ENCODE measurements at places on chromosomes 6 and 20. TPM values are rescaled to one million over a fixed set of nuclear protein-coding genes. Genes with fewer than 3 reads are reported as not detected.

DNA sequence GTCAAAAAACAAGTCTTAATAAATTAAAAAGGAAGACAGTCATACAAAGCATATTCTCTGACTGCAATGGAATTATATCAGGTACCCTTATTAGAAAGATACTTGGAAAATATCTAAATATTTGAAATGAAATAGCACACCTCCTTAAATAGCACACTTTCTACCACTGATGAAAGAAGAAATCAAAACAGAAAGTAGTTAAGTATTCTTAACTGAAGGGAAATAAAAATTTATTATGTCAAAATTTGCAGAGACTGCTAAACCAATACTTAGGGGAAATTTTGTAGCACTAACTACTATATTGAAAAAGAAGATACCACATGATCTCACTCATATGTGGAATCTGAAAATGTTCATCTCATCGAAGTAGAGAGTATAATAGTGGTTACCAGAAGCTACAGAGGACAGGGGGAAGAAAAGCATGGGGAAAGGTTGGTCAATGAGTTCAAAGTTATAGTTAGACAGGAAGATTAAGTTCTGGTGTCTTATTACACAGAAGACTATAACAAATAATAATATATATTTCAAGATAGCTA lies 112.2 kb downstream of the ASCC3 start:
- DNase-seq = no peak

DNA sequence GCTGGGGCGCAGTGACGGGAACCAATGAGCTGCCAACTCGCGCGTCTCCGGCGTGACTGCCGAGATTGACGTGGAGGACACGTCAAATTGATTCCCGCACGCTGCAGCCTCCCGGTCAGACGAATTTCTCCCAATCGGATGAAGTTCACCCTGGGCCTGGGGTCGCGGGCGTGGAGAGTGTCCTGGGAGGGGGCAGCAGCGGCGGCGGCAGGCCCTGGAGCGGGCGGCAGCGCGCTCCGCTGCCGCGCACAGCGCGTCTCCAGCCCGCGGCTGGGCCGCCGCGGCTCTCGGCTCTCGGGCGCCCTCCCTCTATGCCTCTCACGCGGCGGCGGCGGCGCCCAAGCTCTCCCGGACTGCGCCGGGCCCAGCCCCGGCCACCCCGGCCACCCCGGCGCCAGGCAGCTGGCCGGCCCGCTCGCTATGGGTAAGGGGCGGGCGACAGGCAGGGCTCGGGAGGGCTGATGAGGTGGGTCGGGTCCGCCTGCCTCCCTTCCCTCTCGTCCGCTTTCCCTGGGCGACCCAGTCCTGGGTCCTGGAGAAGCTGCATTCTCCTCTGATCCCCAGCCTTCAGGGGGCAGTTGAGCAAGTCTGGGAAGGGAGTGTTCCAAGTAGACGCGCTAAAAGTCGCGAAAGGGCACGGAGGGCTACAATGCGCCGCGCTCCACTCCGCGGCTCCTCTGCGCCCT lies at the start of gene PAX1:
Gene PAX1 (plus strand): TSS at position 90 of the 686 bp plus-strand sequence. CDS start 49 bp downstream, at position 139.
- no peak for DNase-seq

GRCh38 chr6:123176706-123177105 lies 180.7 kb downstream of the CLVS2 start:
- DNase-seq = no peak

DNA sequence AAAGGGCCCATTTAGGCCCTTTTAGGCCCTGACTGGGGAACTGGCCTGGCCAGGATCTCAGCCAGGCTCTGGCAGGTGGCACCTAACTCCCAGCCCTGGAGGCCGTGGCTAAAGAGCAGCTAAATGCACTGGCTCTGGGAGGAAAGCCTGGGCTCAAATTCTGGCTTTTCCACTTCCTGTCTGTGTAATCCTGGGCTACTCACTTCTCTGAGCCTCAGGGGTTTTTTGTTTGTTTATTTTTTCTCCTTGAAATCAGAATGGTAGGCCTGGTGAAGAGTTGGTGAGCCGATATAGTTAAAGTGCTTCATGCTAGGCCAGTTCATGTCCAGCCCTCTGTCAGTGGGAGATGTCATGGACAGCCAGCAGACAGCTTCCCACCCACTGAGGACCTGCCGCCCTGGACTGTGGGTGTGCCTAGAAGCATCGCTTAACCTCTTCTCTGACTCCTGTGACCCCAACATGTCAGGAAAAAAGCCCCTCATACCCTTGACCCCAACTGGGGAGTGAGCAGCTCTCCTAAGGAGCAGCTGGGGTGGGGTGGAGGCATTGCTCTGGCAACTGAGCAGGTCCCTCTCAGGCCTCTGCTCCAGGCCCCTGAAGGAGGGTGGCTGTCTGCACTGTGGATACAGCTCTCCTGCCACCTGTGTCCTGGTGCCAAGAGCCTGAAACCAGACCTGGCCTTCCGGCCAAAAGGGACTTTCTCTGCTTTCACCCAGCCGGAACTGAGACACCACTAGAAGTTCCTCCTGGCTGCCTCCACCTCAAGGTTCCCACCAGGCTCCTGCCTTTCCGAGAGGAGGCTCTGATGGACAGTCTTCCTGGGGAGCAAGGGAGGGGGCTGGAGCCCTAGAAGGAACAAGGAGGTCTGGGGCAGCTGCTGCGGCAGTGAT lies 57.2 kb upstream of the MYL9 start:
- no peak for DNase-seq

DNA sequence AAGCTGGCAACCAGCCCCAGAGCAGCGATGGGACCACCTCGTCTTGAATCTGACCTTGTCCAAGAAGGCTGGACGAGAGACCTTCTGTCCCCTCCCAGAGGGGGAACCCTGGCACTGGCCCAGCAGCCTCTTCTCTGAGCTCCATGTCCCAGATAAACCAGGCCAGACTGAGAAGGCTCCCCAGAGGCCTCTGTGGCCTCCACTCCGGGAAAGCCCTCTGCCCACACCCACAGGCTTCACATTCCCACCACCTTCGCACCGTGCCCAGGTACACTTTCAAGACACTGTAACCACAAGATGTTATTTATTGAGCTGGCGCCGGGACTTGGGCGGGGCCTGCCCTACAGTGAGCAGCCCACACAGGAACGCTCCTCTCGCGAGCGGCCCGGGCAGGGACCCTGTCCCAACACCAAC lies 33.2 kb downstream of the ADA start:
- no peak for DNase-seq

- no peak for DNase-seq
Observed at GRCh38 chr6:13536796-13537526, 37.4 kb upstream of the SIRT5 start.

GRCh38 chr6:148791372-148791771 lies 44.5 kb downstream of the UST start:
- no peak for DNase-seq

DNA sequence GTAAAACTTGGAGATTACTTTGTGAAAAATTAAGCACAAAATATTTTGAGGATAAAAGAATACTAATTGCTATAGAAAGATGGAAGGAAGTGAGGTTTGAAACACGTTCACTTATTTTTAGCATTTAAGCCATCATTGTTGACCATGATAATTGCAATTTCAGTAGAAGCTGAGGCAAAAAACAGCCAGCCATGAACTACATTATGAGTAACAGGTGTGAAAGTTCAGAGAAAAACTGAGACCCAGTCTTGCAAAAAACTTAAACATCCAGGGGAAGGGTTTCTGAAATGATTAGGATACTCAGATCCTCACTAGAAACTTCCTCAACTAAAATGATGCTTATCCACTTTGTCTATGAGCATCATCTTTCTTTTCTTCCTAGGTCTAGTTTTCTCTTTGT lies 619.4 kb downstream of the PHF3 start:
- DNase-seq = no peak

GRCh38 chr6:35569011-35569461 lies 56.3 kb upstream of the TULP1 start:
- peak; percentile 50 for DNase-seq

DNA sequence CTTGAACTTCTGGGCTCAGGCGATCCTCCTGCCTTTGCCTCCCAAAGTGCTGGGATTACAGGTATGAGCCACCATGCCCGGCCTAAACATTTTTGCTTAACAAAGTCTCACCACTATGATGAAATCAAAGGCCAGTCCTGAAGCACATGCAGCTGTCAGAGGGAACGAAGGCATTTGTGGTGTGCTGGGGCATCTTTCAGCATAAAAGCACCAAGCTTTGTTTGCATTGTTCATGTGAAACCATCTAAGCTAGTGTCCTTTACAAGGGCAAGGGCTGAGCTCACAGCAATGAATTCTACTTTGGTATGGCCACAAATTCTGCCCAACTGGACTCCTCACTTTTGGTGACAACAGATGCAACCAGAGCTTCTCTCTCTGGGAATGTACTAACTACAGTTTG lies 66.8 kb downstream of the ZFP64 start:
- DNase-seq = no peak

- no peak for DNase-seq
Observed at GRCh38 chr6:156396791-156397418, 380.3 kb upstream of the ARID1B start.

- DNase-seq = no peak
Observed at GRCh38 chr20:37895166-37895565, 7.8 kb upstream of the VSTM2L start.

- DNase-seq = no peak
Observed at GRCh38 chr6:16380220-16380809, 141.9 kb downstream of the GMPR start.

DNA sequence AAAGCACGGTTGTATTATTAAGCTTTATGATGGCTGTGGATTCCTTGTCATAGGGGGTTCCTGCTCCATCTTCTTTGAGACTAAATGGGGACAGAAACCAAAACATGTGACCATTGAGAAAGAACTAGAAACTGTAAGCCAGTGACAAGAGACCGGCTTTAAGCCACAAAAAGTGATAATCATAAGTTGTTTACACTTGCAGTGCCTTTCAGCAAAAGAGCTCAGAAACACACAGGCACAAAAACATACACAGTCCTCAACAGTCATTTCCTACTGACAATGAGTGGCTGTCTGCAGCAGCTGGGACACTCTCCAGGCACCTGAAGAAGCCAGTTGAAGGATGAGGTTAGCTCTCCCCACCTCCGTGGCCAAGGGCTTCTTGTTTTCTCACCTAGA lies 20.0 kb upstream of the UBE2J1 start:
- DNase-seq = peak; percentile 63

GRCh38 chr6:20952699-20953474 lies 418.6 kb downstream of the CDKAL1 start:
- DNase-seq = no peak

DNA sequence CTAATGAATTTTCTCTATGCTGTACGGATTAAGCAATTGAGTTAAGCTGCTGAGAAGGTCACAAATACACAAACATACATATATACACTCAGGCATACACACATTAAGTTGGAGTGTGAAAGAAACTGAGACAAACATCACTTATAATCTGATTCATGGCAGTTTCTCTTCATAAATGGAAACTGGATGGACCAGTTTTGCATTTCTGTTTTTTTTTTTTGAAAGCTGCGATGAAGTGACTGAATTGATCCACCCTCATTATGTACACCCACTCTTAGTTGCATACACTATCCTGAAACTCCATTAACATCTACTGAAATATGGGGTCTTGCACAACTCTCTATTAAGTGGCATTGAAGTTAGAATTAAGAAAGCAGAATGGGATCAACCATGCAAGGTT lies 32.9 kb upstream of the TENT5A start:
- DNase-seq = no peak

DNA sequence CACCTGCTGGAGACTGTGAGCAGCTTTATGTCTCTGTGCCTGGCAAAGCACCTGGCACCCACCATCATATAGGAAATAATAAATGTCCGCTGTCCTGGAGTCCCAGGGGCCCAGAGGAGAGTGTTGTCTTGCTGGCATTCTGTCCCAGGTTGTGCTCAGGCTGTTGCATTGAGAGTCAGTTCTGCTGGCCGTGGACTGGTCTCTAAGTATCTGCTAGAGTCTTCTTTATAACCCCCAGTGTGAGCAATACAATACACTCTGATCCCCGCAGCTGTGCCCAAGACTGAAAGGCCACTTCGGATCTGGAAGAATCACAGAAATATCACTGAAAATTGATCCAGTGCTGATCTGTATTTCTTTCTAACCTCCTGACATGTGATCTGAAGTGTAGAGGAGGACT lies 38.3 kb upstream of the HINT3 start:
- no peak for DNase-seq

DNA sequence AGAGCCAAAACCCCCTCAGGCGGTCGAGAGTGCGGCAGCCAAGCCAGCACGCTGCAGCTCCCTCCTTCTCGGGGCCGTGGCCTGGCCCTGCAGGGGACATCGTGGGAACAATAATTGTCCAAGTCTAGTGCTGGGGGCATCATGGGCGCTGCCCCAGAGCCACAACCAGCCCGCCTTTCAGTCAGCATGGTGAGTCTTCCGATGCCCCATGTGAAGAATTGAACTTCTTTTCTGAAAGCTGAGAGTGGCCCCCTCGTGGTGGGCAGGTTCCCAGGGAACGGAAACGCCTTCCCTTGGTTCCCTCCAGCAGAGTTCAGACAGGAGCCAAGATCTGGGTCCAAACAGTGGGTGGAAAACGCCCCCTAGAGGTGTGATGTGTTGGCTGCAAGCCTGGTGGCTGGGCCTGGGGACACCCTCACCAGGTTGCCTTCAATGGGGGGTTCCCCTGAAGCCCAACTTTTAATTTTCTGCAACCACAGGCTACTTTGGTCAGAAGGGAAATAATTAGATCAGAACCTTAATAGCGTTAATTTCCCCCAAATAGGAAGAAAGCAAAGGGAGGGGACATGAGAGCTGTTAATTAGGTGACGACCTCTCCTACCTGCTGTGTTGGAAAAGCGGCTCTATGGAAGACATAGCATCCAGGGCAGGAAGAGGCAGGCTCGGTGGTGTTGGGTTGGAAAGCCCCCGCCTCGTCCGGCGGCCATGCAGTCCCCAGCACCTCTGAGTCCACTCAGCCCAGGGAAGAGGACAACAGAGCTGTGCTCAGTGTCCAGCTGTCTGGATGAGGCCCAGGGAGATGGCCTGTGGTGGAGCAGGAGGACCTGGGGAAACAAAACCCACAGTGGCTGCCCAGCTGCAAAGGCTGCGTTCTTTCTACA lies 4.7 kb upstream of the MRGBP start:
- peak; percentile 87 for DNase-seq

DNA sequence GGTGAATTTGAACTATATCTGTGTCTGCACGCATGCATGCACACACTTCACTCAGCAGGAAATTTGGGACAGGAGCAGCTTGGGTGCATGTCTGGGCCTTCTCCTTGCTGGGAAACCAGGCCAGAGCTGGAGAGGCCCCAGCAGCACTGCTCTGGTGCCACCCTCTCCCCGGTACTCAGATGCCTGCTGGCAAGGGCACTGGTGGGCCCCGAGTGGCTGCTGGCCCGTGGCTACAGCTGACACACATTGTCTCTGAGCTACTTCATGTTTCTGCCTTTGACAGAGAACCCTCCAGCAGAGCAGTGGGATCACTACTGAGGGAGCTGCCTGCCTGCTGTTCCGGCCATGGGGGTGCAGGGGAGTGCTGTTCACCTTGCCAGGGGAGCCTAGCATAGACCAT lies 37.5 kb downstream of the DLGAP4 start:
- no peak for DNase-seq

SLC32A1 gene
- not detected for total RNA-seq

FAM83D gene
- total RNA-seq = 25.6 TPM

CYP39A1 gene
- total RNA-seq = not detected

EFCAB8 gene
- 1.0 TPM for total RNA-seq

ACTL10 gene
- 3.2 TPM for total RNA-seq

CST9 gene
- total RNA-seq = not detected

BANF2 gene
- not detected for total RNA-seq

PDSS2 gene
- 14.2 TPM for total RNA-seq

PACSIN1 gene
- total RNA-seq = 1.9 TPM
